ENCODE measurements at places on chromosomes 6 and 20.

DNA sequence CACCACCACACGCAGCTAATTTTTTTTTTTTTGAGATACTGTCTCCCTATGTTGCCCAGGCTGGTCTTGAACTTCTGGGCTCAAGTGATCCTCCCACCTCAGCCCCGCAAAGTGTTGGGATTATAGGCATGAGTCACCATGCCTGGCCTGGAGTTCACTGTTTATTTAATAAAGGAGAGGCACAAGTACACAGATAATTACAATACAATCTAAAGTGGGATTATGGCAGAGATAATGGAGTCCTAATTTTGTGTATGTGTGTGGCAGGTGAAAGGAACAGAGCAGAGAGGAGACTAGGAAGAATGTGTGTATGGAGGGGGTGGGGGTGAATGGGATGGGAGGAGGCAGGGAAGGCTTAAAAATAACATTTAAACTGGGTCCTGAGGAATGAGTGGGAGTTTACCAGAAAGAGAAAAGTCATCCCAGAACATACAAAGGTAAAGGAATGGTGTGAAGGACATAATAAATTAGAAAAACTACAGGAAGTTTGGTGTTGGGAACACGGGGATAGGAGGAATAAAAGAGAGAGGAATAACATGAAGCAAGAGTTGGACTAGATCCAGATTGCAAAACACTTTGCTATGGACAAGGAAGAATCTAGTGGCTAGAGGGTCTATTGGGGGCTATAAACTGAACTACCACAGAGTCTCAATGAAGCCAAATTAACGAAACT, 4.4 kb downstream of the NCOA5 start:
- DNase-seq: no peak

- DNase-seq: no peak
Observed at GRCh38 chr6:52136055-52136454, 48.6 kb upstream of the PKHD1 start.

DNA sequence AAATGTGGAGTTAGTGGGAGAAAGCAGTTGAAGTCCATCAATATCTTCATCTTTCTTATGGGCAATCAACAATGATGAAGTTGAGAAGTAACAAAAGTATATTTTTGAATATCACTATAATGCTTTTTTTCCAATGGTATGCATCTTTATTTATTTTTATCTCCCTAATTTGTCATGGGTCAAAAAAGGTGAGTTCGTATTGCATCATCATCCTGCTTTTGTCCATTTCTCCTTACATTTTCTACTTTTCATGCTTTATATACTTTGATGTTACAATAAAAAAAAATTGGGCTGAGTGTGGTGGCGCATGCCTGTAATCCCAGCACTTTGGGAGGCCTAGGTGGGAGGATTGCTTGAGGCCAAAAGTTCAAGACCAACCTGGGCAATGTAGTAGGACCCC, 101.2 kb upstream of the STXBP5 start:
- no peak for DNase-seq

DNA sequence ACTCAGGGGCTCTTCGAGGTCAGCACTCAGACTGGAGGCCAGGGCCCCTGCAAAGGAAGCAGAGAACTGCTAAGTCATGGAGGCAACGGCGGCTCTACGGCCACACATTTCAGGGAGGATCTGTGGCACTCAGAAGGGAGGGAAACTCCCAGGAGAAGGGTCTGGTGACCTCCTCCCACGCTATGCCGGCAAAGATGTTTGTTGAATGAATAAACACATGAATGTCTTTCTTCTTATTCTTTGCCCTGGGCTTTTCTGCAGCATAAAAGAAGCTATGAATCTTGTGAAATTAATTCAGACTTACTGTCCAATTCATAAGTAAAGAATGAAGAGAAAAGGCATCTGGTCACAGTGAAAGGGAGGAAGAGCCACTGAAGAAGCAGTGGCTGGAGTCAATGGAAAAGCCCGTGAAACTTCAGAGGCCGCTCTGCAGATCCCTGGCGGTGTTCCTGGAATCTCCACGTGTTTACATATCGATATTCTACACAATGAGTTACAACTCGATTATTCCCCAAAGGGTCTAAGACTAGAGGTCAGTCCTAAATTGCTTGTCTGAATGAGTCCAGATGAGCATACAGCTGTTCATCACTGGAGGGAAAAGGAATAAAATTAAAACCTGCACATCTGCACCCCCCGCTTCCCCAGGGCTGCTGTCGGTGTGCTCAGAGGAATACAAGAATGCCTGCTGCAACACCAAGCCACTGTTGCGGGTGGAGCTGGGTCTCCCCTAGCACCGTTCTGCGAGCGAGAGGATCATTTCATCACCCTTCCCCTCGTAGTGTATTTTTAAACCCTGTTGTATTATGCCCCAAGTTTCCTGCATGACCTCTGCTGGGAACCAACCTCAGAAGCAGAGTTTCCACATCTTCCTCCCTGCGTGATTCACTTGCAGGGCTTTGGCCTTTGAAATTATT, 25.6 kb downstream of the INSM1 start:
- no peak for DNase-seq

DNA sequence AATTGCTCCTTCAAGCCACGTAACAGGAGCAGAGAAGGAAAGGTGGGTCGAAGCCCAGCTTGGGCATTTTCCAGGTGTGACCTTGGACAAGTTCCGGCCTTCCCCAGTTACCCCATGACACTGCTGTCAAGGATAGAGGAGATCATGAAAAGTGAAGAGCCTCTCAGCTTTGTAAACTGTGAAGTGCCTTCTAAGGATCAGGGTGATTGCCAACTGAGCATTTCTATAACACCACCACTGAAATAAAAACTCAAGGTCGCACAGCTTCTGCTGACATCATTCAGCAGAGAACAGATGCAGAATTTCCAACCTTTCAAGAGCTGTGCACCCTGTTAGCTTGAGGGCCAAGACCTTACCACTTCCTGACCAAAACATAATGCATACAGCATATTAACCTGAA, 24.0 kb upstream of the ZMYND8 start:
- DNase-seq: no peak

DNA sequence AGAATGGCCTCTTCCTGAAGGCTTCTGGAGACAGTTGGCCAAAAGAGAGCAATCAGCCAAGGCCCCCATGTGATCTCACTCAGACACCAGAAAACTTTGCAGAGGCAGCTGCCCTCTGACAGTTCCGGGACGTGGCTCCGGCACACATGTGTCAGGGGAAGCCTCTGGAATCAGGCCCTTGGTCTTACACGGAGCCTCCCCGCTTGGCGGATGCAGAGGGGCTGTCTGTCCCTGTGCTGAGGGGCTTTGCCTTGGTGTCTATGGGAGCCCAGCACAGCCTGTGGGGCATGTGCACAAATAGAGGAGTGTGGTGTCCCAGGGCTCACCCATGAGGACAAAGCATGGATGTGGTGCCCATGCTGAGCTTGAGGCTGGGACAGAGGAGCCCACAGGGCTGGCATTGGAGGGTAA, 13.8 kb downstream of the SIGLEC1 start:
- DNase-seq: no peak

All from 8988T (cell line).